ENCODE measurements at places on chromosomes 1 and 21.

DNA sequence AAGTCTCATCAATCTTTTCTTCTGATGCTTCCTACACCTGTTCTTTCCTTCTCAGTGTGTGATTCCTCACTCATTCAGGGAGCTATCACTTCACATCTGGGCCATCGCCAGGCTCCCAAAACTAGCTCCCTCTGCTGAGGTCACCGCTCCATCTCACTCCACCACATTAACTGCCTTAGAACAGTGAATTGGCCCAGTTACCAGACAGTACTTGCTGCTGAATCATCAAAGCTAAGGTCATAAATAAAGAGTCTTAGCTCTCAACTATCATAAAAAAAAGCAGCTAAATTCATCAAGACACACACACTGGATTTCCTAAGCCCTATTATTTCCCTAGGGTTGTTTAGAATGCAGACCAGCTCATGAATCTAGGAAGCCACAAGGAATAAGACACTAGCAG lies 18.8 kb upstream of the SRM start:
- DNase-seq, result no peak

GRCh38 chr1:232655746-232656085 lies 25.8 kb upstream of the SIPA1L2 start:
- no peak for DNase-seq

GRCh38 chr1:28642056-28642846 lies 616 bp downstream of the TAF12 start:
- DNase-seq, result no peak

DNA sequence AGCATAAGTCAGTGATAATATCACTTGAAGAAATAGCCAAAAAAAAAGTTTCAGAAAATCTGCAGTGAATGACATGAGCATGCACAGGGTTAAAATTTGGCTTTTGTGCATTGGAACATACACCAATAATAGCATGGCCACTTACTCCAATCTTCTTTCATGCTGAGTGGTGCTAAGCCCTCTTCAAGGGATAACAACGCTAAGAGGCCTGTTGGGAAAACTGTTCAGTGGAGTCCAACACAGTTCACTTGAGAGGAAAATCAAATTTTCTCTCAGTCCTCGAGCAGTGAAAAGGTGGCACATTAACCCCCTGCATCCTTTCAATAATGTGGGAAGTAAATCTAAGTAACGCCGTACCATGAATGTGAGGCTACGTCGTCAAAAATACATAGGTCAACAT lies 264.7 kb downstream of the SPATA17 start:
- DNase-seq, result no peak

- no peak for DNase-seq
These were observed 98.6 kb upstream of the KRTAP19-8 start for GRCh38 chr21:31136891-31137290.

GRCh38 chr1:41504114-41505035 lies 19.9 kb upstream of the EDN2 start:
- DNase-seq, result no peak

DNA sequence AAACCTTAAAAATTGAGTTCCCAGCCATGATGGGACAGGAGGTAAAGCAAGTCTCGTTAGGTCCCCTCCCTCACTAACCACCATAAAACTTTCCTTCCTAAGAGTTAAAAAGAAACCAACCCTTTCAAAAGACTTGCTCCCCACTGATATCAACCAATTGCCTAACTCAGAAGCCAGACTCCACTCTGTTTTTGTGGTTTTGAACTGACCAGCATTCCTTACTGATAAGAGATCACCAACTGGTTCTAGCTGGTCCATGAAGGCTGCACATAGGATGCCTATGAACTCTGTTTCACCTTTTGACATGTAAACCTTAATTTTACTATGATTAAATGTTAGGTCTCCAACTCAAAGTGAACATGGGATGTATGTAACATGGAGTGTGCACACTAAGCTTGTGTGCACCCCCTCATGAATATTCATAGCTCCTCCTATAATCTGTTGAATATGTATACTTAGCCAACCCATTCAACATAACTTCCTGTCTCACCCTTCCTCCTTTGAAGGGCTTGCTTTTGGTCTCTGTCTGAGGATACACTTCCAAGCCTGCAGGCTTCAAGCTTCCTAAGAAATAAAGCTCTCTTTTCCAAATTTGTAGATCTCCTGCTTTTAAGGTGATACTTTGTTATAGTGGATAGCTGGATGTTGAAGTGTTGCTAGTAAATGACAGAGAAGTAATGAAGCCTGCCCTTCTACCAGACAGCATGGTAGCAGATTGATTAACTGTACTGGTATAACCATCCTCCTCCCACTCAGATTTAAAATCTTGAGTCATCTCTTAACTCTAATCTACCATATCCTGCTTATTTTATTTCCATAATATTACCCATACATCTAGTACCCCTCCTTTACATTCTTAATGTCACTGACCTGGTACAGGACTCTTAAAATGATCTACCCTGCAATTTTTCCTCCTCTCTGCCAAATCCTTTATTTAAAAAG lies 95.6 kb downstream of the ZNF644 start:
- no peak for DNase-seq

GRCh38 chr21:33401630-33401992 lies 1.6 kb upstream of the IFNGR2 start:
- no peak for DNase-seq

GRCh38 chr1:24483441-24483840 lies 19.2 kb upstream of the RCAN3 start:
- peak; percentile 28 for DNase-seq

DNA sequence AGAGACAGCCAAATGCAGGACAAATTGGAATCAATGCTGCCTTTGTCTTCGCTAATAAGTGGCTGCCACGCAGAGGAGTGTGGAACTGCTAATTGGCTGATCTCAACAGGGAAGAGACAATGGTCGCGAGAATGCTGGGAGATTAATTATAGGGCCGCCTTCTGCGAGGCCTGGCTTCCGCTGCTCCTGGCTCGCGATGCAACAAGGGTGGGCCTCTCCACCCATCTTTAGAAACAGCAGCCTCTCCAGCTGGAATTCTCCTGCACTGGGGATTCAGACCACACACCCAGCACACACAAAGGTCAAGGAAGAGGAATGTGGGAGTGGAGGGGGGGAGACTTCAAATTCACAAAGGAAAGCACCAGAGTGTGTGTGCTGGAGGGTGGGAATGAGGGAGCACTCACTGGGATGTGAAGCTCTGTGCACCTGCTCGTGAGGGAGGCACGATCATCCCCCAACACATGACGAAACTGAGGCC lies 200.7 kb upstream of the GRIK3 start:
- DNase-seq, result no peak

GRCh38 chr1:35298464-35298863 lies 30.0 kb downstream of the ZMYM4 start:
- no peak for DNase-seq

- no peak for DNase-seq
These were observed 10.5 kb downstream of the FAAH start for GRCh38 chr1:46404482-46405196.

- DNase-seq, result no peak
These were observed 14.7 kb downstream of the AMPD2 start for GRCh38 chr1:109634292-109634691.

GRCh38 chr1:233281711-233282581 lies 13.6 kb downstream of the PCNX2 start:
- peak; percentile 6 for DNase-seq

DNA sequence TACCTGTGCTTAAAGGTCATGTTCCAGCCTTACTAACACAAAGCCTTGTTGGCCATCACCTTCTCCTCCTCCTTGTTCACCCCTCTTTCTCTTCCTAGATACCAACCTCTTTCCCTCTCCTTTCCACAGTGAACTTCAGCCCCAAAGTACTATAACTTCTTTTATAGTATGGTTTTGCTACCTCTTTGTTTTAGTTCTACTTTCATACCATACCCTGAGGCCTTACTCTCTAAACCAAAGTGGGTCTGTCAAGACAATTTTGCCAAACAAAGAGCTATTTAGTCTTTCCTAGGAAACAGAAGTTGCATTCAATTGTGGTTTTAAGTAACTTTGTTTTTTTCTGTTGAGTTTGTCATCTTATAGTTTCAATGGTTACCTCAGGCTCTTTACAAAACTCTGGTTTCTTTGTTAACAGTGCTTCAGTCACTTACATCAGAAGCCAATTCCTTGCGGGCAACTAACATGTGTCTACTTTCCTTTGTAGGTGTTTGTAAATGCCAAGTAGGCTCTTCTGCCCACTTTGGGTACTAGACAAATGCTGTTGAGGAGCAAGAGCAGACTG lies 623.9 kb upstream of the PKN2 start:
- DNase-seq, result no peak

GRCh38 chr1:7885513-7886404 lies 32.9 kb upstream of the UTS2 start:
- peak; percentile 60 for DNase-seq
